ENCODE measurements at places on chromosomes 7 and 10.

- DNase-seq = no peak
Measured at GRCh38 chr7:90532231-90532929, 62.9 kb downstream of the PTTG1IP2 start.

DNA sequence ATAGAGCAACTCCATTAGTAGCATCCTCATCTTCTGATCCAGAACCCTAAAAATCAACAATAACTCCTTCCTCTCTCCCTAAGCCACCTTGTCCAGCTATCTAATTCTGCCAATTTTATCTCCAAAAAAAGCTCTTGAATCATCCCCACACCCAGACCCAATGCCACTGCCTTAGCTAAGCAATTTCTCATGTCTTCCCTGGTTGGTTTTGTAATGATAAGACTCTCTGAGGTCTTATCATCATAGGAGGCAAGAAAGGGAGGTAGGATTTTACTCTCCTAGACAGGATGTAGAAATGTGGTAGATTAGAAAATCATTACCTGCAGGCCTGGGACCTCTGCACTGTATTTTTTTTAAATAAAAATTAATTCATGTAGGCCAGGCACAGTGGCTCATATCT, 283.5 kb upstream of the NEBL start:
- no peak for DNase-seq

DNA sequence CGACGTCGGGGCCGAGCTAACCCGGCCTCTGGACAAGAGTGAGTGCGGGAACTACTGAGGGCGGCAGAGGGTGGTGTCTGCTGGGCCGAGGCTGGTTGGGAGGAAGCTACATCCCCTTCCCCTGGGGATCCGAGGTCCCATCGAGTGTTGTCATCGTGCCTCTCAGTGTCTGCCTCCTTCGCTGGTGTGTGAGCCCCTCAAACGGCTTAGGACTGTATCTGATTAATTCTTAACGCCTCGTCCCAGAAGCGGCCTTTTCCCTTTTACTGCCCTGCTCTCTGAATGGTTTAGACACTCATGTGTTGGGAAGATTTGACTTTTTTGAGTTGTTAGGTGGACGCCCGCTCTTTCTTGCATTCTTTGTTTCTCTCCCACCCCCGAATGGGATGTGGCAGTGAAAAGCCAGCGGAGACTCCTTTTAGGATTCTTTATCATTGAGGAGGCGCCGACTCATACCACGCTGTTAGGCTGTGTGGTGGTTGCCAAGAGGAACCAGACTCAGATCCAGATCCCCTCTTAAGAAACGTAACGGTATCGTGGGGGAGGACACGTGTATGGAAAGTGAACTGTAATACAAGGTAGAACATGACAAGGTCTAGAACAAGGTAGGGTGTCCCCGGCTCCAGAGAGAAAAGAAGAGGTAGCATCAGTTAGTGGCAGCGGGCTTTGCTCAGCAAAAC, 631 bp downstream of the SUPV3L1 start:
- peak; percentile 5 for DNase-seq

GRCh38 chr10:30433730-30434272, at the start of gene MAP3K8:
Gene MAP3K8, plus strand, starts transcription at chr10:30434184. Its CDS starts 4,755 bp downstream, at chr10:30438939.
- peak; percentile 91 for DNase-seq

DNA sequence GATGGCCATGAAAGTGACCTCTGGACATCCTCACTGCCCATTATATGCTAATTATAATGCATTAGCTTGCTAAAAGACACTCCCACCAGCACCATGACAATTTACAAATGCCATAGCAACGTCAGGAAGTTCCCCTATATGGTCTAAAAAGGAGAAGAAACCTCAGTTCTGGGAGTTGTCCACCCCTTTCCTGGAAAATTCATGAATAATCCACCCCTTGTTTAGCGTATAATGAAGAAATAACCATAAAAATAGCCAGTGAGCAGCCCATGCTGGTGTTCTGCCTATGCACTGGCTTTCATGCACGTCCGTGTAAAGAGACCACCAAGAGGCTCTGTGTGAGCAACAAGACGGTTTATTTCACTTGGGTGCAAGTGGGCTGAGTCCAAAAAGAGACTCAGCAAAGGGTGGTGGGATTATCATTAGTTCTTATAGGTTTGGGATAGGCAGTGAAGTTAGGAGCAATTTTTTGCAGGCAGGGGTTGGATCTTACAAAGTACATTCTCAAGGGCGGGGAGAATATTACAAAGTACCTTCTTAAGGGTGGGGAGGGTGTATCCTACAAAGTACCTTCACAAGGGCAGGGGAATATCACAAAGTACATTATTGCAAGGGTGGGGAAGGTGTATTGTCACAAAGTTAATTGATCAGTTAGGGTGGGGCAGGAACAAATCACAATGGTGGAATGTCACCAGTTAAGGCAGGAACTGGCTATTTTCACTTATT, 45.6 kb downstream of the LBX1 start:
- DNase-seq = no peak

- peak; percentile 31 for DNase-seq
Measured at GRCh38 chr10:124719213-124719851, 24.8 kb downstream of the FAM53B start.

GRCh38 chr7:2716906-2717292, 28.9 kb downstream of the AMZ1 start:
- DNase-seq = no peak

GRCh38 chr7:16801111-16801542, 3.7 kb downstream of the AGR2 start:
- DNase-seq = peak; percentile 76

DNA sequence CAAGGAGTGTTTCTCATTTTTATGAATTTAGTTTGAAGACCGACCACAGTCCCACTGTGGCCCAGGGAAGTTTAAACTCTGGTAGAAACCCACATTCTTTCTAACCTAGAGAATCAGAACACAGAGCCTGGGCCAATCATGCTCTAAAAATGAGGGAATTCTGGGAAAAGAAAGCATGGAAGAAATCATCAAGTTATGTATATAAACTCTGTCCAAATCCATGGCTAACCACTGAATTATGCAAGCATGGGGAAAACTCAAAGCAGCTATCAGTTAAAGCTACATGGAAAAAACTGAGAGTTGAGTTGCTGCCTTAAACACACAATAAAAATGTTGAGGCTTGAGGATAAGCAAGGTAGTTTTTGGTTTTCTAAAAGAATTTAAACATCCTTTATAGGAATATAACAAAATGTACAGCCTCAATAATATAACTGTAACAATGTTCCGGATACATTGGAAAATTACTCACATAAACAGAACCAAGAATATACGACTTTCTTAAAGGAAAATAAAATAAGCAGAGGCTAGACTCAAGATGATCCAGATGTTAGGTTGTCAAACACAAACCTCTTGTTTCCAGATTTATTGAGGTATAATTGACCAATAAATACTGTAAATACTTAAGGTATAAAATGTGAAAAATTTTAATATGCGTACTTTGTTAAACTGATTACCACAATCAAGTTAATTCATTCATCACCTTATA, 311.2 kb upstream of the GNAI1 start:
- peak; percentile 44 for DNase-seq

DNA sequence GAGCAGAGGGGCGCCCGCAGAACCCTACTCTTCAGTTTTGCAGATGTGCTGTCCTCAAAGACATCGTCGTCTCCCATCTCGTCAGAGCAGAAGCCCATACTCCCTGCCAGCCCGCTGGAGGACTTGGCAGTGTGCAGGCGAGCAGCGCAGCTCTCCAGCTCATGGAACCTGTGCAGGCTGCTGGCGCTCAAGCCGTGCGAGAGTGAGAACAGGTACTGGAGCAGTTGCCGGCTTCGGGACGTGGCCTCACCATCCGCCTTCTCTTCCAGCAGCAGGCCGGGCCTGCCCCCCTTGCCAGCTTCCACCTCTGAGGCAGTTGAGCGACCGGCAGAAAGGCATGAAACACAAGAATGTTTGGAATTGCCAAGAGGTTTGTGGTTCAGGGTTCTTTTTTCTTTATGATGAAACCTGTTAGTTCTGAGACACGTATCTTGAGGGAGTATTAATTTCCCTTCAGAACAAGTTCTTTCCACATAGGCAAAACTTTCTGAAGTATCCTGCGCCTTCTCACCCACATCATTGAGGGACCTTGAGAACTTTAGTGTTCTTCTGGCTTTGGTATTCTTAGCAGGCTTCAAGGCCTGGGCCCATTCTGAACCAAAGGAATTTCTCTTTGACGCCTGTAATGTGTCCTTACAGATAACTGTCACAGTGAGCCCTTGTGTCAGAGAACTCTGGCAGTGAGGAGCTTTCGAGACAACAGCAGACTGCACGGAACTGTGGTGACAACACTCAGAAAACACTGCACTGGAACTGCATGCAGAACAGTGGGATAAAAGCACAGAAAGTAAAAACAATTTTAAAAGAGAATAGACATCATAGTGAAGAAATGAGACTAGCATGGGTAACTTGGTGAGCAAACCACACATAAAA, 89.5 kb downstream of the ALOX5 start:
- DNase-seq = no peak

DNA sequence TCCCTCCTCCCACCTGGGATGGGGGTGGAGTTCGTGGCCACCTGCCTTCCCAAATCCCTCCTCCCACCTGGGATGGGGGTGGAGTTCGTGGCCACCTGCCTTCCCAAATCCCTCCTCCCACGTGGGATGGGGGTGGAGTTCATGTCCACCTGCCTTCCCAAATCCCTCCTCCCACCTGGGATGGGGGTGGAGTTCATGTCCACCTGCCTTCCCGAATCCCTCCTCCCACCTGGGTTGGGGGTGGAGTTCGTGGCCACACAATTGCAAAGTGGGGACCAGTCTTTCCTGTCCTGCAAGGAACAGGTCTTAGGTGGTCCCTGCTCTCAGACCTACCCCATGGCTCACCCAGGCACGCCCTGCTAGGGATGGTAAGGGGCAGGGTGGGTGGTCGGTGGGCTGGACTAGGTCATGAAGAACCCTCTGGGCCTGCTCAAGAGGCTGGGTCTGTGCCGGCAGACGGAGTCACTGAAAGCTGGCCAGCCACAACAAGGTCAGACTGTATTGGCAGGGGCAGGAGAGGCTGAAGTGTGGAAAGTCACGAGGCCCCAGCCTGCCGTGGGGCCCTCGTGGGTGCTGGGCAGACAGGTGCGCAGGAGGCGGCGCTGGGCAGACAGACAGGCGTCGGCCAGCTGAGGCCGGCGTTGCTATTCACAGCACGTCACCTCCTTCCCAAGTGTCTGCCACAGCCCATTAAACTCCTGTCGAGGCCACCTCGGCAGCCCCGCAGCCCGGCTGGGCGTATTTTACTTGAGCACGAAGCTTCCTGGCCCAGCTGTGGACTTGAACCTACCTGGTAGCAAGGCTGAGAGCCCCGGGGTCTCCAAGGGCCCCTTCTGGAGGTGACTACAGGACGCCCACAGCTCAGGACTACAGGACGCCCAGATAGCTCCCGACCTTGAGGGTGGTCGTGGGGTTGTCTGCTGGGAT, 4.1 kb downstream of the KNDC1 start:
- DNase-seq = no peak

GRCh38 chr7:101599787-101600186, 29.3 kb downstream of the MYL10 start:
- DNase-seq = no peak

- peak; percentile 84 for DNase-seq
Measured at GRCh38 chr7:42350801-42351200, 113.8 kb upstream of the GLI3 start.

- DNase-seq = no peak
Measured at GRCh38 chr10:89639326-89639725, 5.7 kb downstream of the PANK1 start.

DNA sequence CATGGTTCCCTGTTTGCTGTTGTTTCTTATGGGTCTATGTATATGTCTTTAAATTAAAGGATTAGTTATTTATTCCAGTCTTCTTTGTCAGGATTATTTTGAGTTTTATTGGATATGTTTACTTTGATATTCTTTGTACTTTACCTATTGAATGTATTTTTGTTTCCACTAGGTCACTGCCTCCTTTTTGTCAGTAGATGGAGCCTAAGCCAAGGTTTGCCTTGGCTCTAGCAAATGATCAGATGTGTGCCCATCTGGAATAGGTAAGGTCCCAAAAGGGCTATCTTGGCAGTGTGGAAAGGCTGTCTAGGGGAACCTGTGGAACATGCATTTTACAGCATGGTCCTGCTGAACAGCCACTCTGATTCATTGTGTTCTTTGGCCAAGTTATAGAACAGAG, 337.3 kb upstream of the GHITM start:
- DNase-seq = no peak

All from fibroblast of skin of right quadriceps (primary cell).